ENCODE measurements at places on chromosomes 3 and 15. TPM values are rescaled to one million over a fixed set of nuclear protein-coding genes. Genes with fewer than 3 reads are reported as not detected.

DNA sequence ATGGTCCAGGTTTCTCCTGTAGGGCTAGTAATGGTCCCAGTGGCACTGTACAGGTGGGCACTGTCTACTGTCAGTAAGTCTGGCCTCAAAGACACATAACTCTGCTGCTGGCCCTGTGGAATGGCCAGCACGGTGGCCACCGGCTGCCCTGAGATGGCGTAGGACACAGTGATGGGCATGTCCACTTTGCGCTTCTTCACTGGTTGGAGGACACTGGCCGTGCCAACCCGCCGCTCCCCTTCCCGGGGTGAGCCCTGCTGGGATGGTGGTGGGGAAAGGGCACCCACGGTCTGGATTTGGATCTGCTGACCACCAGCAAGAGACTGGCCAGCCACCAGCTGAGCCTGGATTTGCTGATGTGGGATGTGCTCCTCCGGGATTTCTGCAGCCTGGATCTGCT is 28.1 kb upstream of the IMPDH2 start:
- DNase-seq, result no peak

- DNase-seq, result no peak
Measured at GRCh38 chr3:64047787-64048186, 24.5 kb upstream of the PSMD6 start.

The GOLGA8S gene
- 0.11 TPM for total RNA-seq

DNA sequence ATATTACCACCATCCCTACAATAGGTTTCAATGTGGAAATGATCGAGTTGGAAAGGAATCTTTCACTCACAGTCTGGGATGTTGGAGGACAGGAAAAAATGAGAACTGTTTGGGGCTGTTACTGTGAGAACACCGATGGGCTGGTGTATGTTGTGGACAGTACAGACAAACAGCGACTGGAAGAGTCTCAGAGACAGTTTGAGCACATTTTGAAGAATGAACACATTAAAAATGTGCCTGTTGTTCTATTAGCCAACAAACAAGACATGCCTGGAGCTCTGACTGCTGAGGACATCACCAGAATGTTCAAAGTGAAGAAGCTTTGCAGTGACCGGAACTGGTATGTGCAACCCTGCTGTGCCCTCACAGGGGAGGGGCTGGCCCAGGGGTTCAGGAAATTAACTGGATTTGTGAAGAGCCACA is 510 bp downstream of the ARL14 start:
- DNase-seq, result no peak

The ALDH1A3 gene
- total RNA-seq, result 24.9 TPM

GRCh38 chr15:74202452-74203401 is at the start of gene STRA6:
TSS of gene STRA6 (minus strand) at chr15:74202787. CDS start at chr15:74202267, 520 bp downstream.
- DNase-seq, result no peak

GRCh38 chr3:129343643-129344360 is 65.1 kb downstream of the HMCES start:
- no peak for DNase-seq

- no peak for DNase-seq
Measured at GRCh38 chr15:41907141-41907540, 13.3 kb upstream of the SPTBN5 start.

The MUC13 gene
- not detected for total RNA-seq

DNA sequence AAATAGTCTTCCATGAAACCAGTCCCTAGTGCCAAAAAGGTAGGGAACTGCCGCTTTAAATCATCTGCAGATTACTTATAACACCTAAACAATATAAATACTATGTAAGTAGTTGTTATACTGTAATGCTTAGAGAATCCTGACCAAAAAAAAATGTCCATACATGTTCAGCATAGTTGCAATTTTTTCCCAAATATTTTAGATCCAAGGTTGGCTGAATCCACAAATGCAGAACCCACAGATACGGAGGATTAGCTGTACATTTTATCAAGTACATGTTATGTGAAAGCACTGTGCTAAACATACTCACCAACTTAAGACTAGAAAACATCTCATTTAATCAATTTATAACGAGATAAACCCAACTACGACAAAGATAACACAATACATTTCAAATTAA is 9.3 kb downstream of the MSL2 start:
- DNase-seq, result no peak

- no peak for DNase-seq
Measured at GRCh38 chr3:157494581-157495281, 8.5 kb downstream of the VEPH1 start.

- DNase-seq, result no peak
Measured at GRCh38 chr15:68678746-68679145, 100.0 kb downstream of the CORO2B start.

GRCh38 chr3:37630441-37630840 is 231.2 kb upstream of the CTDSPL start:
- DNase-seq, result no peak

DNA sequence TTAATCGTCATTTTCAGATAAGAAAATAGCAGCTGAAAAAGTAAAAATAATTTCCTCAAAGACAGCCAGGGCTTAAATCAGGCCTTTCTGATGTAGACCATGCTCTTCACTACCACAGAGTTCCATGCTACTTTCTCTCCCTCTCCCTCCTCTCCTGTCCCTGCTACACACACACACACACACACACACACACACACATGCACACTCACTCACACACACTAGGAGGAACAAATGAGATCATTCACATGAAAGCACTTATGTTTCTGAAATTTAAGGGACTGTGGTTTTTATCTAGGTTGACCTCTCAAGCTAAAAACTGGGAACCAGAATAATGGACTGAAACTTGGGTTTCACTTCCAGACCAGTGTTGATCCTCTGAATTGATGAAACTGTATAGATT is 4.1 kb upstream of the PSMA4 start:
- no peak for DNase-seq

The PTH1R gene
- total RNA-seq, result 2.4 TPM

The RTP3 gene
- total RNA-seq, result not detected

The EXD1 gene
- total RNA-seq, result not detected

The BCHE gene
- total RNA-seq, result 1.2 TPM

DNA sequence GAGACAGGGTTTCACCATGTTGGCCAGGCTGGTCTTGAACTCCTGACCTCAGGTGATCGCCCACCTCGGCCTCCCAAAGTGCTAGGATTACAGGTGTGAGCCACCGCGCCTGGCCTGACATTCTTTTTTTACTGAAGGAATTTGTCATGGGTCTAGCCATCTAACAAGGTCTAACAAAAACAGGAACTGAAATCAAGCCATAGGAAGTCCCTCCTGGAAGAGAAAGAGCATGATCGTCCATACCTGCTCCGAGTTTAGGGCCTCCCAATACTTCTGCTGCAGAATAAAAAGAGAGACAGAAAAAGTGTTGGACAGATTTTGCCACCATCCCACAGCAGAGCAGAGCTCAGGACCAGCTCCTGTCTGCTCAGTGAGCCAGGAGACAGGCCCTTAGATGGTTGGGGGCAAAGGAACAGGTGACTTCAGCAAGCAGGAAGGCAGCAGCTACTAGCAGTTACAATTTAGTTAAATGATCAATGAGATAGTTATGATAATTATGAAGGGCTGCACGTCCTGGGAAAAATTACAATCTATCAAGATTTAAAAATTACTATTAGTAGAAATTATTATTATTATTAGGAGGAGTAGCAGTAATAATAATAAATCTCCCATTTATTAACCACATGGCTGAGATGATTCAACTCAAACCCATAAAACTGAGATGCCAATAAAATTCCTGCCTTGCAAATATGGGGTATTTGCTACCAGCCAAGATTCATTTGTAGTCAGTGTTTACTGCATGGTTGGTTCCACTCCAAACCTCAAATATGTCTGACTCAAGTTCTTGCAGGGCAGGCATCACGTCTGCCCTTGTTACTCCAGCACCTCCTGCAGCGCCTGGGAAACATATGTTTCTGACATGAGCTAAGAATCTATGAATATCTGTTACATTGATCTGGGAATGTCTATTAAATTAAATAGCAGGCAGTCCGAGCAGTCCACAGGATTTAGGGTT is 40.1 kb downstream of the TMEM44 start:
- no peak for DNase-seq

DNA sequence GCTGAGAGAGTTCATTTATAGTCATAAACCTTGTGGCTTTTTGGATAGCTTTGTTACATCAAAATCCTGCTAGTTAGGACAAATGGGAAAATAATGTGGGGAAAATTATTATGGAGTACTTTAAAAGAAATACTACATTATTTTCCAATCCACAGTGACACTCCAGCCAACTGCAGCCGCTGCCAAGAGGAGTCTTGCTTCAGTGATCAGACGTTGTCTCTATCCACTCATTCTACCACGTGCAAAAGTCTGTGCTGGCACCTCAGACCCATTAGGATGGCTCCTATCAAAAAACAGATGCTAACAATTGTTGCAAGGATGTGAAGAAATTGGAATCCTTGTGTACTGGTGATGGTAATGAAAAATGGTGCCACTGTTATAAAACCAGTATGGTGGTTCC is 128.6 kb upstream of the IQSEC1 start:
- DNase-seq, result no peak

The P2RY13 gene
- total RNA-seq, result 0.43 TPM

DNA sequence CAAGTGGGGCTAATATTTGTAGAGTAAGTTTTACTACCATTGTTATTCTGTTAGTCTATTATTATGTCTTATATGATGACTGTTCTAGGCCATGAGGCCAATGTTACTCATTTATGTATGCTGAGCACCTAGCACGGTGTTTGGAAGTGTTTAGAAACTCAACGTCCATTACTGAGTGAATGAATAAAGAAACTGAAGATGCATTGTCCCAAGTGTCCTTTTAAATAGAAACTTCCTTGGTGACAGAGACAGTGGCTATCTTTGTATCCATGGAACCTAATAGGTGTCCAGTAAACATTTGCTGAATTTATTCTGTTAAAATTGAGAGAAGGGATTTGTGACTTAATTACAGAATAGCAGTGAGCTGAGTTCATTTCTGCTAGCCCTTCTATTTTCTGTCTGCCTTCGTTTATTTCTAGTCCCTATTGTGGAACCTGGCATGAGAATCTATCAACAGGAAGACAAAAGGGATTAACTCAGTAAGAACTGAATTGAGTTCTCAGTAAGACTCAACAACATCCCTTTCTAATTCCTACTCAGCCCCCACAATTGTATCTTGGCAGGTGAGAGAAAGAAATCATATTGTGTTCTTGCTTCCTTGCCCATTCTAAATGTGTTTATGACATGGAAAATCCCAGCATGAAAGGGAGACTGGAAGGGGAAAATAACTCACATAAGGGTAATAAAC is 246.6 kb upstream of the LRRC3B start:
- DNase-seq, result no peak

- no peak for DNase-seq
Measured at GRCh38 chr3:102114264-102114979, 265.1 kb downstream of the NFKBIZ start.

DNA sequence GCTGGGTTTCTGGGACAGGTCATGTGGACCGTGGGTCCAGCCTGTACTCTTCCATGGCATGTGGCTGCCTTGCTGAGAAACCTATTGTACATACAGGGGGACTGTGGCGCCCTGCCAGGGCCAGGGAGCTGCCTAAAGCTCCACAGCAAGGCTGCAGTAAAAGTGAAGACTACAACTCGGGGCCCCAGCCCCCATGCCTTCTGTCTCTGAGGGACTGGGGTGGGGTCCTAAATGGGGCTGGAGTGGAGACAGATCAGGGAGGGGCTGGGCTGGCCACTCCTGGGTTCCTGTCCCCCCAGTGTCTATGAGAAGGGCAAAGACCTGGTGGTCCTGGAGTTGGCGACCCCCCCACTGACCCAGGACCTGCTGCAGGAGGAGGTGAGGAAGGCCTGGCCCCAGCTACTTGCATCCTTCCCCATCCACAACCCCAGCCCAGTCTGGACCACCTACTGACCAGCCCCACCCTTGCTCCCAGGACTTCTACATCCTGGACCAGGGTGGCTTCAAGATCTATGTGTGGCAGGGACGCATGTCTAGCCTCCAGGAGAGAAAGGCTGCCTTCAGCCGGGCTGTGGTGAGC is 7.3 kb downstream of the VILL start:
- no peak for DNase-seq

Data from heart right ventricle (tissue), 16 donors.